ENCODE measurements at places on chromosomes 4 and X. TPM values are rescaled to one million over a fixed set of nuclear protein-coding genes. Genes with fewer than 3 reads are reported as not detected.

Gene TAB3
- 9.8 TPM for polyA plus RNA-seq

Gene NAT8L
- 0.27 TPM for polyA plus RNA-seq

DNA sequence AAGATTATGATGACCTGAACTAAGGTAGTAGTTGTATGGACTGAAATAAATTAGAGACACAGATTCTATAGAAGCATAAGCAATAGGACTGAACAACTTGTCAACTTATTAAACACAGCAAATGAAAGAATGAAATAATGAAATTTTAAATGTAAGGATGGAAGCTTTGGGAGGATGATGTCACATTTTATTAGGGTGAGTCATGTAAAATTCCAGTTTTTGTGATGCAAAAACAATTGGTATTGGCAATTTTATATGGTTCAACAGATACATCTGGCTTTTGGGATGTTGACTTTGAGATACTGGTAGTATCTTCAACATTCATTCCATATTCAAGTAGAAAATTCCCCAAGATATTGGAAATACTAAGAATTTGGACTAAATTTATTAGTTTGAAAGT is 72.7 kb upstream of the IL15 start:
- no peak for DNase-seq

DNA sequence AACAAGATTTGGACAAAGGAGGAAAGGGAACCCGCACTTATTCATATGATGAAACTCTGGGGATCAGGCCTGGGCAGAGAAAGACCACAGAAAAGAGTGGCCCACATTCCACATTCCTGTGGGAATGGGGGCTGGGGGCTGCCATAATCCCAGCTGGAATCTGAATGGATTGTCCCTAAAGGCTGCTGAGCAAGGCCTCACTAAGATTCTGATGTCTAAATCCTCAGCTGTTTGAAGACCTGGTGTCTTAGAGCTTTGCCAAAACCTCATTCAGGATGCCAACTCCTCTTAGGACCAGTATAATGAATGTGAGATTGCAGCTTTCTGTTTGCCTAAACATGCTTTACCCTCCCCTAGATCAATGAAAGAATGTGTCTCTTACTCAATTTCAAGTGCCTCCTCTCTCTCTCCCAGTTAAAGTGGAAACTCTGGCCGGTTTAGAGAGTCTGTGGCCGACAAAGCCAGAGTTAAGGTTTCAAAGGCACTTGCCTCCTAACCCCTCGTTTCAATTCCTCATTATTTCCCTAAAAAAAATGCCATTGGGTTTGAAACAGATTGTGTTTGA is 33.3 kb upstream of the GPC4 start:
- DNase-seq = no peak

GRCh38 chrX:155745792-155746191 is 133.0 kb upstream of the TMLHE start:
- peak; percentile 15 for DNase-seq

DNA sequence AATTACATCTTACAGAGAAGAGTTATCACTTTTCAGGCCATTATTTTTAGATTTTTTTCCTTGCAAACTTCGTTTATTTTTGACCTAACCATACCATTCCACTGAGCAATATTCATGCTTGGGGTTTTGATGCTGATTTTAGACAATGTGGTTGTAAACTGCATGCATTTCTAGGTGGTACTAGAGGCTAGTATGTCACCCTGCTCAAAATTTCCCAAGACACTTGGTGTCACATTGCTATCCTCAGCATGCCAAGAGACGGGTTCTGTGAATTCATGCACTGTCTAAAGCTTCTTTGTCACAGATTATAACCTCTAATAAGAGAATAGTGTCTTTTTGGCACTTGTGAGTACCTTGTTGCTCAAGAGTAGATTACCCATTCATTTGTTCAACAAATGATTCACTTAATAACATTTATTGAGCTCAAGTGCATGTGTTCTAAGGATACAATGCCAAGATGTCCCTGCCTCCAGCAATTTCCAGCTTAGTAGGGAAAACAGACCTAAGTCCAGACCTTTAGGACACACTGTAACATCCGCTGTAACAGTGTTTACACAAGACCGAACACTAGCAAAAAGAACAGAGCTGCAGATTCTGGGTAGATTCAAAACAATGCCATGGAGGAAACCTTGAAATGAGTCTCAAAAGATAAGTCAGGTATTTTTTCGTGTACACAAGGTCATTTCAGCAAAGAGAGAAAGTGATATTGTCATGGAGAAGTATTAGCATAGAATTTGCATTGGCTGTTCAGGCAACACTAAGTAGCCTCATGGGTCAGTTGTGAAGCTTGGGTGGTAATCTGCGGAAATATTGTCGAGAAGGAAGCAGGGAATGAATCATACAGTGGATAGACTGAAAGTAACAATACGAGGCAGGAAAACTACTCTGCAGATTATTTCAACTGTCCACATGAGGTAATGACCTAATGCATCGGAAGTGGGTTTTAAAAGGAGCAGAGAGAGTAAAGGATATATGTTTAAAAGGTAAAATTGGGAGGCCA is 515.1 kb upstream of the ZFP42 start:
- no peak for DNase-seq

DNA sequence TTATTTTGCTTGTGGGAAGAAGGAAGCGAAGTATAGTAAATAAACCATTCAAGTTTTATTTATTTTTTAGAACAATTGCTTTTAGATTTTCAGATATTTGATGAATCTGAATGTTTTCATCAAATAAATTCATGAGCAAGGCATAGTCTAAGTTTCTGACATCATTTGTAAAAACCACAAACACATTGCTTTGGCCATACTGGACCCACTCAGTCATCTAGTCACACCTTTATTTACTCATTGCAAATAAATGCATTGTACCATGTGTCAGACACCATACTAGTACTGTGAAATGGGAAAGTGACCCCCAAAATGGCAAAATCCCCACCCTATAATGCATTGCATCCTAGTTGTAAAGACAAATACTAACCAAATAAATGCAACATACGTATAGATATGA is 449.1 kb upstream of the SMIM31 start:
- DNase-seq = no peak

GRCh38 chr4:76987153-76987591 is 37.6 kb downstream of the SEPTIN11 start:
- peak; percentile 71 for DNase-seq

DNA sequence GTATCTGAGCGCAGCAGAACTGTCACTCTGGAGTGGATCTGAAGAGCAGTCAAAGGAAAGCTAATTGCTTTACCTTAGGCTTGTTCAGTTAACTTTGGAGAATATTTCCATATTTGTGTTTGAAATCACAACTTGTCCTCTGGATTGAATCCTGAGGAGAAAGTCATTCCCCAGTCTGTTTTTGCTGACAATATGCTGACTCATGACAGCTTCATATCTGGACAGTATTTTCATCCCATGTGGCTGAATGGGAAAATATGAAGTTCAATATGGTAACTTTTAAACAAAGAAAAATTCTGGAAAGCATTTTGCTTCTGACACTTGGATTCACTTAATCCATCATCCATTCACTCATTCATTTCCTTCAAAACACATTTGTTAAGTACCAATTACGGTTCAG is 46.3 kb upstream of the MAGEC3 start:
- DNase-seq = no peak

DNA sequence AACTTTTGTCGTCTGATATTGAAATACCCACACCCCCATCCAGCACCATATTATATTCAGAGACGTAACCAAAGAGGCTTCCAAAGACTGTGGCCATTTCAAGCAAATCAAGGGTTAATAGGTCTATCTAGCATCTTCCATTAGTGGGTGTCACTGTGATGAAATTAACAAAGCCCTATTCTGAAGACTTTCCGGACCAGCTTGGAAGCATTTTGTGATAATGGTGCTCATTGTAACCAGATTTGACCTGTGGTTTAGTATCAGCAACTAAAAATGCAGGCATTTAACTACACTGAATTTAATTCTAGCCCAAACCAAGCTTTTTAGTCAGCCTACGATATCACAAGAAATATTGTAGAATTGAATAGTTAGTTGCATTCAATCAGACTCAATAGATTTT is 309.7 kb upstream of the TENM3 start:
- no peak for DNase-seq

- no peak for DNase-seq
Observed at GRCh38 chrX:20664774-20665173, 398.1 kb upstream of the RPS6KA3 start.

Measured in heart left ventricle (tissue), 16 donors.